ENCODE measurements at places on chromosomes 7 and 10.

- DNase-seq, result no peak
Measured at GRCh38 chr10:77554996-77555397, 82.6 kb downstream of the KCNMA1 start.

GRCh38 chr10:77374189-77374656 lies 263.4 kb downstream of the KCNMA1 start:
- no peak for DNase-seq

DNA sequence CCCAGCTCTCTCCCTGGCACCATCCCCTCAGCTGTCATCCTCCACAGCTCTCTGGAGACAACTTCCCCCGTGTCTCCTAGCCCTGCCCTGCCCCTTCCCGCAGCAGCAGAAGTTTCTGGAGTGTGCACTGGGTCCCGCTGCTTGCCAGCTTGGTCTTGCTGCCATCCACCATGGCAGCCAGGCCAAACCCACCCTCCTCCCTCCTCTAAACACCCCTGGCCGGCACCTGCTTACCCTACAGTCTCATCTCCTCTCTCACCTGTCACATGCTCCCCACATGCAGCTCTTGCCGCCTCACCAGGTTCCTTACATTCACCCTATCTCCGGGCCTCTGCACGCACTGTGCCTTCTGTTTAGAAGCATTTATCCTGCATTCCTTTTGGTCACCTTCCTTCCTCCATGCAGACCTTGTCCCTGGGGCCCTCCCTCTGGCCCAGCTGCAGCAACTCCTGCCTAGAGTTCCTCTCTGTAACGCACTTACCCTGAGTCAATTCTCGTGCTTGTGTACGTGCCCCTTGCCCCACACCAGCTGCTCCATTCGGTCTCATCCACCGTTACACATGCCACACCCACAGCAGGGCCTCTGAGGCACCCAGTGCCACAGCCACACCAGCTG lies 93.9 kb upstream of the RET start:
- DNase-seq, result no peak

DNA sequence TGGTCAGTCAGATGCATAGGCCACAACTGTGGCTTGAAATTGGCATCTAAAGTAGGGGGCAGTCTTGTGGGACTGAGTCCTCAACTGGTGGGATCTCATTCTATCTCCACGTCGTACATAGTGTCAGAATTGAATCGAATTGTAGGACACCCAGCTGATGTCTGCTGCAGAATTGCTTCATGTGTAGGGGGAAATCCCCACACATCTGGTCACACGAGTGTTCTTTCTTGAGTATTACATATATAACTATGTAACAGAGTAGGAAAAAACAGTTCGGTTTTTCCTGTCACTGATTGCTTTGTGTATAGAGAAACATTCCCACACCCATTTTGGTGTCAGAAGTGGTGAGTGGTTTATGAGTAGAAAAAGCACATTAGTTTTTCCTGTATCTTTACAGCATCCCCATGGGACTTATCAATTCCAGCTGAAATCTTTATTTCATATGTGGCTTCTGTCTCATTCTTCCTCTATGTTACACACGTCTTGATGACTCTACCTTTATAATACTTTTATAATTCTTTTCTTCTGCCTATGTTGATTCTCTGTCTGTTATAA lies 79.4 kb upstream of the PCGF5 start:
- no peak for DNase-seq

DNA sequence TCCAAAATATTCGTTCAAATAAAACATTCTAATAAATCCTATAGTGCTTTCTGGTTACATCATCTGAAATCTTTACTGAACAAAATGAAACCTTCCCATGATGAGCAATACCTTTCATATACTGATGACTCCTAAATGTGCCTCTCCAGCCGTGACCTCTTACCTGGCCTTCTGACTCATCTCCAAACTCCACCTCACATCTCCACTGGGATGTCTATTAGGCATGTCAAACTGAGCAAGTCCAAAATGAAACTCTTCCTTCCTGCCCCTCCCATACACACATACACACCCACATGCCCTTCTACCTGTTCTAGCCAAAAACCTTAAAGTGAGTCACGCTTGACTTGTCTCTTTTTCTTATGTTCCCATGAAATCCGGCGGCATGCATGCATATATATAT lies 22.9 kb downstream of the GSAP start:
- DNase-seq, result no peak

DNA sequence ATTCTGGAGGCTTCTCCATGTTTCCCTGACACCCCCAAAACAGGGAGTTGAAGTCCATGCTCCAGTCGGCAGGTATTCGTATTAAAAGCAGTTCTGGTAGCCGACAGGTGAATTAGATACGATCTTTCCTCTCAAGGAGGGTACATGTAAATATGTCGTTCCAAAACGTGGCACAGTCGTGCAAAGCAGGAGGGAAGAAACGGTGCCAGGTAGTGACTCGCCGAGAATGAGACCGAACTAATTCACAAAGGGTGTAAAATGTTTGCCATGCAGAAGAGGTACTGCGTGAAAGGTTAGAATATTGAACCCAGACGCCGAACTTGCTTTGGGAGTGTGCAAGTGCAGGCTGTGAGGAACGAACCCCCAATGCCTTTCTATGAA lies 483 bp downstream of the EDRF1 start:
- DNase-seq, result no peak

GRCh38 chr10:130076681-130077080 lies 33.9 kb downstream of the C10orf143 start:
- DNase-seq, result no peak

- no peak for DNase-seq
Measured at GRCh38 chr10:9390516-9390915, 1336.0 kb downstream of the GATA3 start.

GRCh38 chr7:149085866-149086265 lies 4.7 kb downstream of the ZNF786 start:
- no peak for DNase-seq

DNA sequence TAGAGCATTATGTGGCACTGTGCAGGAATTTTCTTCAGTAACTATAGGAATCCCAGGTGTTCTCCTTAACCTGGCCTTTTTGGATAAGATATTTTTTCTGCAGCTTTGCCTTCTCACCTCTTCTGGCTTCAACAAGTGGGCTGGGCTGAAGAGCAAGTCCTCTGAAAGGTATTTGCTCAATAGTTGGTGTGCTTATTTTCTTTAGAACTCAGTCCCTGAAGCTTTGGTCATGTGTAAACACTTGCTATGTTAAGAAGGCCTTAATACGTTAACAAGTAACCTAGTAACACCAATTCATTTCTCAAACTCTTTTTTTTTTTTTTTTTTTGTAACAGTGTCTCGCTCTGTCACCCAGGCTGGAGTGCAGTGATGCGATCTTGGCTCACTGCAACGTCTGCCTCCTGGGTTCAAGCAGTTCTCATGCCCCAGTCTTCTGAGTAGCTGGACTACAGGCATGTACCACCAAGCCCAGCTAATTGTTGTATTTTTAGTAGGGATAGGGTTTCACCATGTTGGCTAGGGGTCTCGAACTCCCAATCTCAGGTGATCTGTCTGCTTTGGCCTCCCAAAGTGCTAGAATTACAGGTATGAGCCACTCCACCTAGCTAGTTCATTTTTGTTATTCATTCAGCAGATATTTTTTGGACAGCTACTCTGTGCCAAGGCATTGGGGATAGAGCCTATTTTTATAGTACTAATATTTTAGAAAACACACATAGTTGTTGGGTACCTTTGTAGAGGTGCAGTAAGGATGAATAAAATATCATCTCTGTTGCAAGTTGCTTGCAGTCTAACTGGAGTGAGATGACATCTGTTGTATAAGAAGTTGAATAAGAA lies 164.6 kb downstream of the SND1 start:
- DNase-seq, result no peak

GRCh38 chr10:43576580-43576979 lies 2.2 kb upstream of the ZNF239 start:
- no peak for DNase-seq

GRCh38 chr10:21661935-21662334 lies 127.9 kb downstream of the MLLT10 start:
- no peak for DNase-seq

DNA sequence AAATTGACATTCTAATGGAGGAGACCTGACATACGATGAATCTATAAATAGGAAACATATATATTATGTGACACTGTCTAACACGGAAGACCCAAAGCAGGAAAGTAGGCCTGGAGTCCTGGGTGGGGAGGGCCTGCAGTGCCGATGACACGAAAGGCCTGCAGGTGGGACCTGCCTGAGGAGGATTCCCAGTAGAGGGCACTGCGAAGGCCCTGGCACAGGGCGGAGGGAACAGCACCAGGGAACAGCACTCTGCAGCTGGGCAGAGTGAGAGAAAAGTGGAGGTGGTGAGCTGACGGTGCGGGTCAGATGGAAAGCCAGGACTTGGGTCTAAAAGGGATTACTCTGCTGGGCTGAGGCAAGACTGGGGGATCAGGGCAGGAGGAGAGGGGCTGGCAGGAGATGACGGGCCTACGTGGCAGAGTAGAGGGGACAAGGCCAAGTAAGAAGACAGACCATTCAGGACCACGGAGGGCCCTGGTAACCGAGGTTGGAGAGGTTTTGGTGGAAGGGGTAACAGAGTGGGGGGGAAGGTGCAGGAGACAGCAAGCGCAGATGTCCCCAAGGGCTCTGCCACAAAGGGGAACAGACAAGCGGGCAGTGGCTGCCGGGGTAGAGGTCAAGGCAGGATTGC lies 8.1 kb downstream of the ZNF746 start:
- no peak for DNase-seq

DNA sequence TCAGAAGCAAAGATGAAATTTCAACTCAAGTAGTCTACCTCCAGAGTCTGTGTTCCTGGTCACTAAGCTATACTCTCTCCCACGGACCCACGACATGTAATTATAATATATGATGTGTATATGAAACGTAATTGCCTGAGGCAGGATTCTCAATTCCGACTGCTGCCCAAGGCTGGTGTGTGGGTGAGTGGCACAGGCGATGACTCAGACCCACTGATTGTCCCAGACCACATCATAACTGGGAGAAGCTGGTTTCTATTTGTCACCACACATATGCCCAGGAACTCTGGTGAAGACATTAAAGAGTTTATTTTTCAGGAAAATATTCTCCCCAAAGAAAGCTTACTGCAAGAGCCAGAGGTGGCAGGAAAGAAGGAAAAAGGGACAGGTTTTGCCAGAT lies 219.3 kb downstream of the JAZF1 start:
- peak; percentile 80 for DNase-seq

GRCh38 chr10:88851706-88852105 lies at the start of gene ANKRD22:
Gene ANKRD22 (minus strand): TSS chr10:88851844. CDS start chr10:88851607, 237 bp downstream.
- DNase-seq, result peak; percentile 48

GRCh38 chr7:149642589-149642988 lies 130.8 kb downstream of the ZNF467 start:
- no peak for DNase-seq

GRCh38 chr10:48551861-48552591 lies 52.8 kb downstream of the ARHGAP22 start:
- peak; percentile 69 for DNase-seq

GRCh38 chr7:53121374-53121773 lies 85.9 kb downstream of the POM121L12 start:
- no peak for DNase-seq

DNA sequence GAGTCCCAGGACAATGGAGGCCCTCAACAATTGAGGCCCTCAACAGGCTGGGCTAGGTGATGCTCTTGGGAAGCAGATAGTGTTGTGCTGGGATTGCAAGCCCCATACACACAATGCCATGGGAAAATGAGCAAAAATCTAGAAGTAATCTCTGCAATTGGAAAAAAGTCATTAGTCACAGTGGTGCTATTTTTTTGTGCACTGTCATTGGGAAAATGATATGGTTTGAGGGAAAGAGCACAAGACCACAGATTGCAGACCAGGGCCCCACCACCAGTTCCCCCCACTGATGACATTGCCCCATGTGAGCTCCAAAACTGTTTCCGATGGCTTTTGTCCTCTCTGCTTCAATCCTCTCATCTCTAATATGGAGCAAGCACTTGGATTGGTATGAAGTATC lies 1.9 kb downstream of the KCTD7 start:
- DNase-seq, result no peak

GRCh38 chr10:122494173-122494820 lies 32.9 kb downstream of the HTRA1 start:
- no peak for DNase-seq

DNA sequence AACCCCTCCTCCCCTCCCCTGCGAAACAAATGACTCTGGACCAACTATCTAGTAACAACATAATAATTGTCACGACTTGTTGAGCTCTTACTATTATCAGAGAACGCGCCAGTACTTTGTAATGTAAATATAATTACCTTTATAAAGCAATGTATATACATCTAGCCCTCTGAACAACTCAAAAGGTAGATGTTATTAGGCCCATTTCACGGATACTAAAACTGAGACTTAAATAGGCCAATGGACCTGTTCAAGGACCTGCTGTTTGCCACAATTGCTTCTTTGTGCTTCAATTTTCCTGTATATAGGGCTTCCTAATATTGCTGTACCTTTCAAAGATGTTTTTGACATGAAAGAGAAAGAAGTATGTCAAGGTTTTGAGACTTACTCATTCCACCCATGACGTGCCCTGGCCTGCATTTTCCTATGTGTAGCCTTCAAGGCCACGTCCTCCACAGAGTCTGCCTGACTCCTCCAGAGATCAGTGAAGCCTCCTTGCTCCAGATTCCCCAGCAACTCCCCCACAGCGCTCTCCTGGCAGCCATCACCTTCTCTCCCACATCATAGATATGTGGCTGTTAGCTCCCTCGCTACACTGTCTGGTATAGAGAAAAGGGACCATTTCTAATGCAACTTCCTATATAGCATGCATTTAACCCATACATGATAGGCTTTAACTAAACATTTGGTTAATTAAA lies 156.6 kb downstream of the SKIDA1 start:
- DNase-seq, result no peak

DNA sequence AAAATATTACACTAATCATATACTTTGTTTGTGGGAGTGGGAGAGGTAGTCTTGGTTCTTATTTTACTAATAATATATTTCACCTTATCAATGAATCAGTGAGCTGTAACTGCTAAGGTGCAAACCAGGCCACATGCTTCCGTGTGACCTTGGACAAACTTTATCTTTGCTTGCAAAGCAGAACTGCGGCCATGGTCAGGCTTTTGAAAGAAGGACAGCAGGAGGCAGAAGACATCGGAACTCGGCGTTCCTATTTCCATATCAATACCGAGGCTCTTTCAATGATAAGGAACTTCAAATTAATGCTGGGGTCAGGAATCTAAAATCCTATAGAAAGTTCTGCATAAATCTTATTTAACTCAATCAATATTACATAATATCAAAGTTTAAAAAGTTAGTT lies 491.9 kb upstream of the PFKP start:
- DNase-seq, result no peak

GRCh38 chr7:14748461-14748860 lies 154.1 kb downstream of the DGKB start:
- peak; percentile 85 for DNase-seq

DNA sequence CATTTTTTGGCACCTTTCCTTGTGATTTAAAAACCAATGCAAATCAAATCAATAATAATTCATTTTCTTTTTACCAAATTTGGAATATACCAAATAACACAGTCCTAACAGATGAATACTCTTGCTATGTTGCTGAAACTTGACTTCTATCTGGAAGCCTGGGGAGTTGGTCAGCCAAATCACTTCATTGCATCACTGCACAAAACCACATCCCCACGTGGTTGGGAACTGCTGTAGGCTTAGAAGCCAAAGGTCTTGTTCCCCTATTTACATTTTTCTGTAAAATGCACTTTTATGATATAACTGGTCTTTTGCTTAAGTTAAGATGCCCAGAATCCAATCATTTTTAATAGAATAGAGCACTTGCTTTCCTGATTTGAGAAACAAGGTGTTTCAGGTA lies 15.2 kb downstream of the GPR85 start:
- DNase-seq, result peak; percentile 15

- peak; percentile 91 for DNase-seq
Measured at GRCh38 chr10:49579621-49580020, 30.5 kb upstream of the SLC18A3 start.

- DNase-seq, result peak; percentile 0
Measured at GRCh38 chr7:138358850-138359341, 101.2 kb upstream of the TRIM24 start.

Data from EH (cell line).